ENCODE measurements at places on chromosomes 5 and 9. TPM values are rescaled to one million over a fixed set of nuclear protein-coding genes. Genes with fewer than 3 reads are reported as not detected.
A peak's percentile ranks its signal among the peaks of the same experiment; 100 is the strongest.

FOXI1 gene
- not detected for total RNA-seq

OMD gene
- 1.2 TPM for total RNA-seq

DNA sequence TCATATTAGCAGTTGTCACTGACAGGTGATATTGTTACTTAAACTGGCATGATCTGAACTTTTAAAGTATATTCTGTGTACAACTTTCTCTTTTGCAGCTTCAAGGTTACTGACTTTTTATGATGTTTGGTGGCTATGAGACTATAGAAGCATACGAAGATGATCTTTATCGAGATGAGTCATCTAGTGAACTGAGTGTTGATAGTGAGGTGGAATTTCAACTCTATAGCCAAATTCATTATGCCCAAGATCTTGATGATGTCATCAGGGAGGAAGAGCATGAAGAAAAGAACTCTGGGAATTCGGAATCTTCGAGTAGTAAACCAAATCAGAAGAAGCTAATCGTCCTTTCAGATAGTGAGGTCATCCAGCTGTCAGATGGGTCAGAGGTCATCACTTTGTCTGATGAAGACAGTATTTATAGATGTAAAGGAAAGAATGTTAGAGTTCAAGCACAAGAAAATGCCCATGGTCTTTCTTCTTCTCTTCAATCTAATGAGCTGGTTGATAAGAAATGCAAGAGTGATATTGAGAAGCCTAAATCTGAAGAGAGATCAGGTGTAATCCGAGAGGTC, 5.9 kb downstream of the ZCCHC7 start:
- no peak overlapping the region for H3K4me3 ChIP-seq
- H3K27me3 ChIP-seq: no peaks in the 10 kb centered on the region

- H3K4me3 ChIP-seq: no peak overlapping the region
- no peaks in the 10 kb centered on the region for H3K4me1 ChIP-seq
- DNase-seq: no peak
Observed at GRCh38 chr5:103446813-103447212, 115.8 kb downstream of the NUDT12 start.

DNA sequence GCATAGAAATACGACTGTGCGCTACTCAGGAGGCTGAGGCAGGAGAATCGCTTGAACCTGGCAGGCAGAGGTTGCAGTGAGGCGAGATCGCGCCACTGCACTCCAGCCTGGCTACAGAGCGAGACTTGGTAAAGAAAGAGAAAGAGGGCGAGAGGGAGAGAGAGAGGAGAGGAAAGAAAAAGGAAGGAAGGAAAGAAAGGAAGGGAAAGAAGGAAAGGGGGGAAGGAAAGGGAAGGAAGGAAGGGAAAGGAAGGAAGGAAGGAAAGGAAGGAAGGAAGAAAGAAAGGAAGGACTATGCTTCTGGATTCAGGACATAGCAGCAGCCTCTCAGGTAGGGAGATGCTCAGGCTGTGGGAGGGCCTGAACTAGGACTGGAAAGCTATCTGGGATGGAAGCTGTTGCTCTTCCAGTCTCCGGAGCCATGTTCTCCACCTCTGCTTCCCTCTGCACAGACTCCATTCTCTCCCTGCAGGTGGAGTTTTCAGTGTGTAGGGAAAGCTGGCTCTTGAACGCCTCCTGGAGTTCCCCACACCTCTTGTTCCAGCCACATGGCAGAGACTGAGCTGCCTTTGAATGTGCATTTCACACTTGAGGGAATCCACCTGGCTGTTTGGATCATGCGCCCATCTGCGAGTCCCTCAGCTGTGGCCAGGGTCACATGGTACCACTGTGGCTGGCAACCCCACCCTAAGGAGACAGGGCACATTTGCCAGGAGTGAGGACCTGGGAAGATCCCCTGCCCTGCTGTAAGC, 9.1 kb downstream of the SWI5 start:
- H3K4me1 ChIP-seq: no peaks in the 10 kb centered on the region
- no peaks in the 10 kb centered on the region for H3K27me3 ChIP-seq
- H3K4me3 ChIP-seq: no peak overlapping the region
- no peak overlapping the region for H3K27ac ChIP-seq
- no peaks in the 10 kb centered on the region for H3K36me3 ChIP-seq

- no peak overlapping the region for H3K4me3 ChIP-seq
- no peak overlapping the region for H3K27ac ChIP-seq
- peaks cover 20% of the 10 kb centered on the region for H3K27me3 ChIP-seq
- no peak for DNase-seq
- H3K4me1 ChIP-seq: peaks cover 8% of the 10 kb centered on the region
- H3K36me3 ChIP-seq: no peaks in the 10 kb centered on the region
Observed at GRCh38 chr9:137435980-137436760, 5.0 kb downstream of the ENTPD8 start.

DNA sequence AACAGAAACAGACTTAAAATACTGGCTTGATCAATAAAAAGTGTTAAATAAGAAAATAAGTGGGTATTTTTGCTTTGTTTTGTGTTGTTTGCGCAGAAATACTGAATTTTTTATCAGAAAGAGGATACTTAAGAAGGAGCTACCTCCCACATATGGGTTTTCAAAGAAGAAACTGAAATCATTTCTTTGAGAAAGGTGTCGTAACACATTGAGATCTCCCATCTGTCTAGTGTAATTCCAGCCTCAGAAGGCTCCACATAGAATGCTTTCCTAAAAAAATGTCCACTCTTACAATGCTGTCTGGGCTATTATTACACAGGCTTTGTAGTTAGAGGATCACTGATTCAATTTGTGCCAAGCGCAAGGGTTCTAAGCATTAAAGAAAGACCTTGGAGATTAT, 226.2 kb downstream of the EPB41L4A start:
- H3K4me3 ChIP-seq: no peak overlapping the region
- no peaks in the 10 kb centered on the region for H3K36me3 ChIP-seq
- DNase-seq: no peak
- H3K27ac ChIP-seq: no peak overlapping the region
- H3K27me3 ChIP-seq: no peaks in the 10 kb centered on the region

- H3K4me3 ChIP-seq: no peak overlapping the region
- H3K4me1 ChIP-seq: no peaks in the 10 kb centered on the region
- no peak for DNase-seq
- no peak overlapping the region for H3K27ac ChIP-seq
- no peaks in the 10 kb centered on the region for H3K36me3 ChIP-seq
- no peaks in the 10 kb centered on the region for H3K27me3 ChIP-seq
Observed at GRCh38 chr5:5719292-5719691, 296.8 kb downstream of the ICE1 start.

DNA sequence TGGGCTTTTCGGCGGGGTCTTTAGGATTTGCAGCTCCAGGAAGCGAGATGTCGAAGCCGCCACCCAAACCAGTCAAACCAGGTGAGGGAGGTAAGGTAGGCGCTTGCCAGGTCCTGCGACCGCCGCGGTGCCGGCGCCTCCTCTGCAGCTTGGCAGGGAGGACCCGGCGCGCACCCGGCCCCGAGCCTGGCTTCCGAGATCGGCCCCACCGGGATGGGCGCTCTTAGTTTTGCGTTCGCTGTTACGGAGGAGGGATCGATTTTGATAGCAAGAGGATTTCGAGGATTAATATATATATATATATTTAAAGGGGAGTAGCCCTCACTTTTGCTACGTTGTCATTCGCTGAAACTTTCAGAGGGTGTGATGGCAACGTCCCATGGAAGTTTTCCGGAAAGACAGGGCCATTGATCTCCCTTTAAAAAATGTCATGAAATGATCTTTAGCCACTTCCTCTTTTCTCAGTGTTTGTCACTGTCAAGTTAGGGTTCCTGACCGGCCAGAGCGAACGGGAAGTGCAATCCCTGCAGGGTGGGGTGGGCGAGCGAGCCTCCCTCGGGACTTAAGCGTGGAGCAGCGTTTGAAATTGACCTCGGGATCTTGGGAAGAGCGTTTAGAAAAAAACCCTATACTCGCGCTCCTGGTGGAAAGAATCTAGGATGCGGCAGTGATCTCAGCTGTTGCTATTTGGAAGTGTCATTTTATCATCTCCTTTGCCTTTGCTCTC, 495 bp downstream of the OSTF1 start:
- H3K4me3 ChIP-seq: peak overlapping the region; percentile 96
- H3K27ac ChIP-seq: peak overlapping the region; percentile 98

DNA sequence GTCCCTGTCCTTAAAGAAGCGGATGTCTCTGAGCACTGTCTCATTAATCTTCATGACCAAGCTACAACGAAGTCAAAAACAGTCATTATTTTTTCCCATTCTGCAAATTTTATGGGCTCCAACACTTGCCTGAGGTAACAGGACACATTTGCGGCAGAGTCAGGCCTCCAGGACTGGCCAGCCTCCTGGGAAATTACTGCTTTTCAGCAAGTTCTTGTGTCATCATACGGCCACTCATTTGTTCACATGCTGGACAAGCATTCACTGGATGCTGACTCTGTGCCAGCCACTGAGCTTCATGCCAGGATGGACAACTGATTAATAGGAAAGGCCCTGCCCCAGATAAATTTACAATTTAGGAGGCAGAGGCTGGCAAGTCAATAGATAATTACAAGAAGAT, 305.7 kb downstream of the ACTL7B start:
- H3K27me3 ChIP-seq: no peaks in the 10 kb centered on the region
- DNase-seq: peak; percentile 20
- no peaks in the 10 kb centered on the region for H3K36me3 ChIP-seq
- peak overlapping the region; percentile 76 for H3K27ac ChIP-seq
- peaks cover 20% of the 10 kb centered on the region for H3K4me1 ChIP-seq

Data from gastrocnemius medialis (tissue), 4 donors.